ENCODE measurements at places on chromosomes 13 and 19.
A peak's percentile ranks its signal among the peaks of the same experiment; 100 is the strongest.

DNA sequence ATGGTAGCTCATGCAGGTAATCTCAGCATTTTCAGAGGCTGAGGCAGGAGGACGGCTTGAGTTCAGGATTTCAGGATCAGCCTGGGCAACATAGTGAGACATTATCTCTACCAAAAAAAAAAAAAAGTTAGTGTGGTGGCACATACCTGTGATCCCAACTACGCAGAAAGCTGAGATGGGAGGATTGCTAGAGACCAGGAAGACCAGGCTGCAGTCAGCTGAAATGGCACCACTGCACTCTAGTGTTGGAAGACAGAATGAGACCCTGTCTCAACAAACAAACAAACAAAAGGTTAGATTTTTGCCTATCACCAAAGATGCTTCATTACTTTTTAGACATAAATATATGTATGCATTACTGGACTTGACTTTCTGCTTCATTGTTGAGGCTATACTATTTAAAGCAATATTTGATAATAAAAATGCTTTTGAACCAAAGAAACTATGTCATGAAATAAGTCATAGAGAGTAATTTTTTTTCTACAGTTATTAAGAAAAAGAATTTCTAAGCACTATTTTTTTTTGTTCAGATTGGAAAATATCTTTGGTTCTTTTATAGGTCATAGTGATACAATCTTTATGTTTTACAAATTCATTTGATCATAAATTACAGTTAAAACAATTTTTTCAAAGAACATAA, 1180.1 kb upstream of the ATXN8OS start:
- DNase-seq: no peak

DNA sequence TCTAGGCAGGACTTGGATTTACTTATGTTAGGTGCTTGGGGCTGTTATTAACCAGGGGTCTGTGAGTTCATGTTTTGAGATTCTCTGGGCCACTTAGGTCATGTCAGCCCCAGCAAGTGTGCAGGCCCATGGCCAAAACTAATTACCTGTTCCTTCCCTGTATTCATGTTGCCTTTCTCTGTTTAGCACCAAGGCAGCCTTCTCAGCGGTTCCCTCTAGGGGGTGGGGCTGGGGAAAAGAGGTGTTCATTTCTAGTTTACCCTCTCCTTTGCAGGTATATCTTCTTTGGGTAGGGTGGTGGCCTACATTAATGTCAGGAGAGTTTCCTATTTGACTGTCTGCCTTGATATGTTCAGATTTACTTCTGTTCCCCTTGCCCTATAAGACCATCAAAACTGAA, 61.7 kb downstream of the PDS5B start:
- DNase-seq: no peak

DNA sequence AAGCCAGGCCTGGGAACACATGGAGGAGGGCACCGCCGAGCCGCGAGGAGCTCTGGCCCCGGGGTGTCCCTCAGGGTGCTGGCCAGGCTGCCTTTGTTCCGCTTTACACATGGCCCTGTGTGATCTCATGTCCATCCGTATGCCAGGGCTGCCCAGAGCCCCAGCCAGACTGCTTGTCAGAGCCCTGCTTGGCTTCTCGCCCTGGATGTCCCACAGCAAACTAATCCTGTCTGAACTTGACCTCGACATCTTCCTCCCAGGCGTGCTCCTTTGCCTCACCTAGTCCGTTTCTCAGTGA, 14.3 kb downstream of the BCKDHA start:
- peak; percentile 49 for DNase-seq

- no peak for DNase-seq
Observed at GRCh38 chr19:6235031-6235951, 44.5 kb downstream of the MLLT1 start.

- no peak for DNase-seq
Observed at GRCh38 chr13:98482476-98483444, 94.1 kb downstream of the STK24 start.

DNA sequence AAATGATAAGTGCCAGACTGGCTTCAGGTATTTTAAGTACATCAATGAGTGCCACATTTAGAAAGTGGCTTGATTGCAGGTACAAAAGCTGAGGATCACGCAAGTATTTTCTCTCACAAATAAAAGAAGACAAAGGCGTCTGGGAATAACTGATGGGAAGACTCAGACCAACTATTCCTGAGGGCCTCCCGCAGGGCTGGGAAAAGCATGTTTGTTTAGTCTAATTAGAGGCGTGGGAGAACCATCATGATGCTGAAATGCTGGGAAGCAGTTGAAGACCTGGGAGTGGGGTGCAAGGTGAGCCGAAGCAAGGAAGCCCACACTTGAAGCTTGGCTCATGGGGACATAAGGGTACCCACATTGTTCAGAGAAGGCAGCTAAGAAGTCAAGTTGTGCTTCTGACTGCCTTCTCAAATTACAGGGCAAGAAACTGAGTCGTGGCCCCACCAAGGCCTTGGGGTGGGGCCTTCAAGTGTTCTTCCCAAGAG, 536.0 kb downstream of the MYO16 start:
- DNase-seq: no peak

DNA sequence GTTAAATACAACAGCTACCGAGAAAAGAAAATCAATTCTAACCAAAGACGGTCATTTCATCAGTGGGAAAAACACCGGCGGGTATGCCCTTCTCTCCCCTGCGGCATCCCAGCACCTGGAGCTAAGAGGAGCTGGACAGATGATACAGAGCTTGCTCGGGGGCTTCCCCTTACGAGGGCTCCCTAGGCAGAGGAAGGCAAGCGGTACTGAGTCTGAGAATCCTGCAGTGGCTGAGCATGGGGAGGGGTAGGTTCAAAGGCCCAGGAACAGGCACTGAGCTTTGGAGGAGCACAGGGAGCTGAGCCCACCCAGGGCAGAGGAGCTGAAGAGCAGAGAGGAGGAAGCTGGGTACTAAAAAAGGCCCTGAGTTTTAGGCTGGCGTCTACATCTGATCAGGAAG, 12.7 kb downstream of the STK24 start:
- no peak for DNase-seq

DNA sequence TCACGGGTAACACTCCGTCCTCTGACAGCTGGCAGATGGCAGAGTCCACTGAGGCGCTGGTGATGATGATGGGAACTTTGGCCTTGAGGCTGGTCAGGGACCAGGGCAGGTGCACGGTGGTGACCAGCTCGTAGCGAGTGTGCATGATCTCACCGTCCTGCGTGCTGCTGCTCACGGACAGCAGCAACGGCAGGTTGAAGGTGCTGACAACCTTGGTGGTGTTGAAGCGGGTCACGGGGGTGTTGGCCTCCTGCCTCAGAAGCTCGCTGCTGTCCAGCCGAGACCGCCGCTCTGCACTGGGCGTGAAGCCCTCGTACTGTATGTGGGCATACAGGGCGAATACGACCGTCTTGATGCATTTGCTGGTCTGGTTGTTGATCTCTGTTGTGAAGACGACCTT, 11.6 kb downstream of the ARRDC5 start:
- DNase-seq: no peak

- DNase-seq: no peak
Observed at GRCh38 chr19:35712567-35713505, 5.0 kb upstream of the KMT2B start.

DNA sequence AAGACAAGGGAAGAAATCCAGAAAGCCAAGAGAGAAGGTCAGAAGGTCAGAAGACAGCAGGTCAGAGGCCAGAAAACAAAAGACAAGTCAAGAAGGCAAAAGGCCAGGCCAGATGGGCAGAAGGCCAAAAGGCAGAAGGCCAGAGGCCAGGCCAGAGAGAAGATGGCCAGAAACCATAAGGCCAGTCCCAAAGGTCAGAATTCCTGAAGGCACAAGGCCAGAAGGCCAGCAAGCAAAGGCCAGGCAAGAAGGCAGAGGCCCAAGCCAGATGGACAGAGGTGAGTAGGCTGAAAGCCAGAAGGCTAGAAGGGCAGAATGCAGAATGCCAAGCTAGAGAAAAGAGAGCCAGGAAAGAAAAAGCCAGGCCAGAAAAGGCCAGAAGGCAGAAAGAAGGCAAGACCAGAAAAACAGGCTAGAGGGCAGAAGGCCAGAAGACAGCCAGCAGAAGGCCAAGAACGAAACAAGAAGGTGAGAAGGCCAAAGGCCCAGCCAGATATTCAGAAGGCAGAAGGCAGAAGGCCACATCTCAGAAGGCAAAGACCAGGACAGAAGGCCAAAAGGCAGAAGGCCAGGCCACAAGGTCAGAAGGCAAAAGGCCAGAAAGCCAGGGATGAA, 186.3 kb downstream of the TUBA3C start:
- DNase-seq: no peak

DNA sequence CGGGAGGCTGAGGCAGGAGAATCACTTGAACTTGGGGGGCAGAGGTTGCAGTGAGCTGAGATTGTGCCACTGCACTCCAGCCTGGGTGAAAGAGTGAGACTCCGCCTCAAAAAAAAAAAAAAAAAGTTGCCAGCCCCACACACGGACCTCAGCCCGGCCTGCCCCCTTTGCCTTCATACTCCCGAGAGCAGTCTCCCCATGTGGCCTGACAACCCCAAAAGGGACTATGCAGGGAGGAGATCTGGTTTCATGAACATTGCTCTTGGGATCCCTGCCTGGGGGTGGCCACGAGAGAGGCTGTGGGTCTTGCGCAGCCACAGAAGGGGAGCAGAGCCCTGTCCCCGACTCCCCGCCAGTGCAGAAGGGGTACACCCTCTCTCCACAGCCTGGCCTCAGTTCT, 30.9 kb upstream of the ADGRE5 start:
- DNase-seq: no peak

DNA sequence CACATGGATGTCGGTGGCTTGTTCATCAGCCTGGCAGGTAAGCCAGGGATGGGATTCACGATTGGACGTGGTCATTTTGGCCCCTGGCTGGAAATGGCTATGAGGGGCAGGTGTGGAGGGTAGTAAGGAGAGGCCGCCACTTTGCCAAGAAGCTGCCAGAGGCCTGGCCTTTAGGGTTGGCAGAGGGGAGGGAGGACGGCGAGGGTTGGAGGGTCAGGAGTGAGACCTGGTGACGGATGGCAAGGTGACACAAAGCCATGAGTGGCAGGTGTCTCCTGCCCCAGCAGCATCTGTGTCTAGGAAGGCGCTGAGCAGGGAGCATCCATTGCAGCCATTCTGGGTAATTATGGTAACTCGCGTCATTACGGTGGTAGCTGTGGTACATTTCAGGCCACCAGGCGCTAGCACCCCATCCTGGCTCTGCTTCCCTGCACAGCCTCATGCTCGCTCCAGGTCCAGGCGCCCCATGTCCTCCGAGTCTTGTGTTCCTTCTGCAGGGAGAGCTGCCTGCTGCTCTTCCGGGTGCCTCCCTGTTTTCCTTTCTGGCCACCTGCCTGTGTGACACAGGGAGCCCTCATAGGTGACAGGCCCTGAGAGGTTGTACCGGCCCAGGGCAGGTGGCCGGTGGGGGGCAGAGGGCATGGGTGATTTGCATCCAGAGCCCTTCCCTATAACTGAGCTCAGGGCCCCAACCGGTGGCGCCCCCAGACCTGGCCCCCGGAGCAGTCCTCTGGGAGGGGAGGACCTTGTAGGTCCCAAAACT, 4.2 kb downstream of the SSBP4 start:
- DNase-seq: no peak

DNA sequence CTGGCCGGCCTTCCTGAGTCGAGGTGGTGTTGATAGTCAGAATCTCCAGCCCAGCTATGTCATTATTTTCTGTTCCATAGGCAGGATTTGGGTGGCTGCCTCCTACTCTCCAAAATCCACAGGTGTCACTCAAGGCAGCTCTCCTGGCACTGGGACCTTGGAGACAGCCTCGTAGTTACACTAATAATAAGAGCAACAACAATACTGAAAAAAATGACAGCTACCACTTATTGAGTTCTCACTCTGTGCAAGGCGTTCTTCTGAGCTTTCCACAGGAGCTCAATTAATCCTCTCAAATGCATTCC, 12.2 kb upstream of the KLK12 start:
- no peak for DNase-seq

- no peak for DNase-seq
Observed at GRCh38 chr19:48713041-48713863, 6.3 kb downstream of the MAMSTR start.

GRCh38 chr13:72696579-72696978, 30.9 kb downstream of the MZT1 start:
- DNase-seq: no peak

- no peak for DNase-seq
Observed at GRCh38 chr19:5137571-5138124, 168.7 kb downstream of the KDM4B start.

GRCh38 chr19:13974073-13974472, 21.8 kb downstream of the DCAF15 start:
- DNase-seq: no peak

DNA sequence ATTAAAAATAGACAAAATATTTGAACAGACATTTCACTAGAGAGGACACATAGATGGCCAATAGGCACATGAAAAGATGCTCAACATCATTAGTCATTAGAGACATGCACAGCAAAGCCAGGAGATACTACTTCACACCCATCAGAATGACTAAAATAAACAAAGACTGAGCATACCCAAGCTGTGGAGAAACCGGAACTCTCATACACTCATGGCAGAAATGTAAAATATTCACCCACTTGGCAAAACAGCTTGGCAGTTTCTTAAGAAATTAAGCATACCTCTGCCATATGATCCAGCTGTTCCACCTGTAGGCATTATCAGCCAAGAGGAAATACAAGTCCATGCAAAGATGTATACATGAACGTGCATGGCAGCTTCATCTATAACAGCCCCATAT, 213.4 kb downstream of the TSHZ3 start:
- no peak for DNase-seq

DNA sequence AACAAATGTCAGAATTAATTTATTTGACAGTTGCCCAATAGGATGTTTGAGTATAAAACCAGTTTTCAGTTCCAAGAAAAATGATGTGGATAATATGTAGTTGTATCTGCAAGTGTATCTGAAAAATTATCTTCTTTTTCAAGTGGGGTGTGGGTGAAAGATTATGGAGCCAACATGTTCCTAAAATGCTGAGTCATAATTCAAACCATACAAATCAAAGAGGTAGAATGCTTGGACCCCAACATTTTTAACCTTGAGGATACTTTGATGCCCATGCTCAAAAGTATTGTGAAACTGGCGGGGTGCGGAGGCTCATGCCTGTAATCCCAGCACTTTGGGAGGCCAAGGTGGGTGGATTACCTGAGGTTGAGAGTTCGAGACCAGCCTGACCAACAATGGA, 54.0 kb upstream of the ZNF724 start:
- DNase-seq: no peak

DNA sequence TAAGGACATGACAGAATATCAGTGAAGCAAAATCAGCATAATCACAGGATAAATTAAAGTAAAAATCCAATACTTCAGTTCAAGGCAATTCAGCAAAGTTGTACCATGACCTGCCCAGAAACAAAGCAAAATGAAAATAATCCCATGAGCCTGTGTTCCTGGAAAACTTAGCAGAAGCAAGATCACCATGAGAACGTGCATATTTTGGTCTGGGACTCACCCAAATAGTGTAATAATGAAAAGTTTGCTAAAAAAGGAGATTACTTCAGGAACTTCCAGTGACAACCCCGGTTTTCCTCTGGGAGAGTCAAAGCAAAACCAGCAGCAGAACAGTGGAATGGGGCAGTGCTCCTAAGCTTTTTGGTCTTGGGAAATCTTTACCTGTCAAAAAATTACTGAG, 14.9 kb upstream of the RPL21 start:
- DNase-seq: no peak

- DNase-seq: no peak
Observed at GRCh38 chr13:30545320-30545719, 72.4 kb upstream of the USPL1 start.

GRCh38 chr13:90683711-90684131, 663.8 kb upstream of the MIR17HG start:
- no peak for DNase-seq

GRCh38 chr13:41791056-41791455, 169.9 kb downstream of the VWA8 start:
- no peak for DNase-seq

GRCh38 chr13:44108331-44108858, 228.7 kb downstream of the LACC1 start:
- no peak for DNase-seq

- DNase-seq: no peak
Observed at GRCh38 chr13:43166644-43167457, 143.5 kb downstream of the DNAJC15 start.
